Amygdala (tissue), 56 donors: ENCODE measurements at places on chromosomes 13 and 19.

DNA sequence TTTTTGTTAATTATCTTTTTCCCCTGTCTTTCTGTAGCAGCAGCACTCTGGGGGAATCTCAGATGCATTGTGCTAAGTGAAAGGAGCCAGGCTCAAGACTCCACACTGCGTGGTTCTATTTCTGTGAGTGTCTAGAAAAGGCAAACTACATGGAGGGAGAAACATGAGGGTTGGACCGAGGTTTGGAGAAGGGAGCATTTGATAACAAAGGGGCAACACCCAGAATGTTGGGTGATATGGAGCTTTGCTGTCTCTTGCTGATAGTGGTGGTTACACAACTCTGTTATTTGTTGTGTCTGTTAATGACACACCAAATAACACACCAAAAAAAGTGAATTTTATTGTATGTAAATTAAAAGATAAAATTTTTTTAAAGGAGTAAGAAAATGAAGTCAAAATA lies 107.8 kb downstream of the COL4A2 start:
- no peak for DNase-seq

DNA sequence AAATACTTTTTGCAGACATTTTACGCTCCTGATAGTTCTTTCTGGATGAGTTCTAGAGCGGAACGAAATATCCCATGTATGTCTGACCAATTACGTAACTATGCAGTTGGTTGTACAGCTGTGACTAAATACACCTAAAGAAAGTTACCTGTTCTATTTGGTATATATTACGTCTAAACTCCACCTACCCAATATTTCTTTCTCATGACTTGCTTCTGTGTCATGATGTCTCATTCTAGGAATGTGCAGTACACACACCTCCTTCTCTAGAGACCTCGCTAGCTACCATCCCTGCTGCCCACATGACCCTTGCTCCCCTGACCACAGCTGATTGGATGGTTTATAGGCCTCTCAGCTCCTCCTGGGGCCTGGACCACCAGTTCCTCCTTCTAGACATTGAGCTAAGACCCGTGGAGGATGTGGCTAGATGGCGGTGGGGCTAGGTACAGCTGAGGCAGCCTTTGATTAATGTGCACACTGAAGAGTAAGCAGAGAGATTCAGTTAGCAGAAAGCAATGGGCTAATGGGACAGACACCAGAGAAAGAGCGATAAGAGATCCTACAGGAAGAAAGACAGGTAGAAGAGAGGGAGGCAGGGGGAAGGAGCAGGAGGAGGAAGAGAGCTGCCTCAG lies 422.1 kb downstream of the COG6 start:
- no peak for DNase-seq

DNA sequence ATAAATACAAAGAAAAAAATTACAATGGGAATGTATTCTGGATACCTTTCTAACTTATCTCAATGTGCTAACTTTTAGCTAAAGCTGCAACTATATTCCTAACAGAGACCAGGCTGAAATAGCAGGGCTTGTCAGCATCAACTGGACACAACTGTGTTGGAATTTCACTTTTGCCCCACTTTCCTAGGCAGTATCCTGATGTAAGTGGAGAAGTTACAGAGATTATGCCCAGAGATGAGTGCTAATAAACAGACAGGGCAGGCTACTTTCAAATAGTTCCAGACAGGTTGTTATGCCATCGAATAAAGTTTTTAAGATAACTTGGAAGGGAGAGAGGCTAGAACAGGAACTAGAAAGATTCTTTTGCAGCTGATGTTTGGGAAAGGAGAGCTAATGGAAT lies 201.9 kb downstream of the KCTD12 start:
- DNase-seq = no peak

GRCh38 chr19:40718774-40719391 lies 2.0 kb downstream of the ITPKC start:
- peak; percentile 29 for DNase-seq

DNA sequence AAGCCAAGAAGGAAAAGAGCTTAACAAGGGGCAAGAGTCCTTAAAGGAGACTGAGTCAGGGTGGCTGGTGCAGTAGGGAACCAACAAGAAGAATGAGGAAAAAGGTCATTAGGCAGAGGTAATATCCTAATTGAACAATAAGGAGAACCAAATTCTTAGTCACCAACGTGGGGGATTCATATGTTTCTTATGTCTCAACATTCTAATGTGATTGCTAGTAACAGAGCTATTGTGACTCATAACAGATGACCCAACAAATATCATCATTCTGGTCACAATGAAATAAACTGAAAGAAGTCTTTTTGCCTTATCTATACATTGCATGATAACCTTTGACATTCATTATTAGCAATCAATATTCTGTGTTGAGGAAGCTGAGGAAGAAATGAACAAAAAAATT lies 101.6 kb downstream of the RAP2A start:
- DNase-seq = no peak

- no peak for DNase-seq
Measured at GRCh38 chr19:55598034-55598433, 1.3 kb downstream of the FIZ1 start.

- DNase-seq = no peak
Measured at GRCh38 chr13:63124863-63125262, 1709.2 kb upstream of the PCDH20 start.

DNA sequence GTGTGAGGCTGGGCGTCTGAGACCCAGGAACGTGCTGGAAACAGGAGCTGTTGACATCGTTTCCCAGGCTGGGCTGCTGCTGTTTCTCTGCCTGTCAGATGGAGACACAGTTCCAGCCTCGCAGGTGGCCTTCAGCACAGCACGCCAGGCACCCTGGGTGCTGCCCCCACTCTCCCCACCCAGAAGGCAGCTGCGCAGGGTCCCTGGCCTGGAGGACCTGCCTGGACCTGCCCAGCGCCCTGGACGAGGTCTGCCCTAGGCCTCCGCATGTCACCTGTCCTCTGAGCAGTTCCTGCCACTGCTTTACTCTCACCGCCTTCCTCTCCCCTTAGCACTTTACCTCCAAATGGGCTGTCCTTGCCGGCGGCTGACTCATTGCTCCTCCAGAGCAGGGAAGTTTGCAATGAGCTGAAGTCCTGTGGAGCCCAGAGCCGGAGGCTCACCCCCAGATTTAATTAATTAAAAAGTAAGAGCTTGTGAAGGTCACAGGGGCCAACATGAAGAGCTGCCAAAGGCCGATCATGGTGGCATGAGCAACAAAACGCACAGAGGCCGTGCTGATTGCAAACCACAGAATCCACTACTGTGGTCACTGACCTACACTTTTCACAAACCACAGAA lies 32.2 kb downstream of the C13orf46 start:
- DNase-seq = no peak

GRCh38 chr19:3570606-3571011 lies 2.1 kb upstream of the HMG20B start:
- DNase-seq = no peak

DNA sequence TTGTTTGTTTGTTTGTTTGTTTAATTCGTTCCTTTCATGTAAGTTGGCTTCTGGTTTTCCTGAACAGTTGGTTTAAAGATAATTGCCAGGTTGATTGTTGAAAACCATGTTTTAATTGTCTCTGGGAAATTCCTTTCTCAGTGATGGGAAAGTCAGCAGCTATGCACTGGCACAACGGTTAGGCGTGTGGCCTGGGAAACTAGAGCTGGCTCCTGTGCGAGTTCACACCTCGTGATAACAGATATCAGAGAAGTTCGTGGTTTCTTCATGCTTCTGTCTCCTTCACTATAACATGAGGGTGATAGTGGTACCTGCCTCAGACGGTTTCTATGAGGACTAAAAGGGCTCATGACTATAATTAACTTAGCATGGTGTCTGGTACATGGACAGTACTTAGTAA lies 153.5 kb downstream of the STK24 start:
- no peak for DNase-seq

DNA sequence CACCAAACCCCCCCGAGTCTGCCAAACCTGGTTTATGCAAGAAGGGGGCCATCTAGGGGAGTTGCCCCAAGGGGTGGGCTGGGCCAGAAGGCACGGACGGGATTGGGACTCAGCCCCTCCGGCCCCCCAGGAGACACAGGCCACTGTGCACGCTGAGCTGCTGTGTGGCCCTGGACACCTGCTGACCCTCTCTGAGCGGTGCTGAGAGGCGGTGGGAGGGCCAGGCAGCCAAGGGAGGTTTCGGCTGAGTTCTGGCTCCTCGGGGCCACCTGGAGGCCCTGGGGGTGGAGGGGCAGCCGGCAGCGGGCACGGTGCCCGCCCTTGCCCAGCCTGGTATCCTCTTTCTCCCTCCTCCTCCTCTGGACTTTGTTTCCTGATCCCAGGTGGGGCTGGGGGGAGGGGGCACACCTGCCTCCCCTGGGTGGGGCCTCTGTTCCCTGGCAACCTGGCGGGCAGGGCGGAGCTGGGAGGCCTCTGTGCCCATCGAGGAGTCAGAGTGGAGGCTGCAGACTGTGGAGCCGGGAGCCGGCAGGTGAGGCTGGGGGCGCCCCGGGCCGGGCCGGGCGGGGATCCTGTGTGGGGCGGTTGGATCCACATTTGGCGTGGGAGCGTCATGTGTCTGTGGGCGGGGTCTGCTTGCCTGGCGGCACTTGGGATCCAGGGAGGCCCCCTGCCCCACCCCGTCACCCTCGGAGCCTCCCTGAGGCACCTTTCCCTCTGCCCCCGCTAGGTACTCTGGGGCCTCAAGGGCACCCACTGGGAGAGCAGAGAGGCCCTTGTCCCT lies at the start of gene MISP:
Gene MISP, plus strand, starts transcription at position 473 of the 784 bp plus-strand sequence. CDS start 5,835 bp downstream, outside the sequence.
- no peak for DNase-seq

DNA sequence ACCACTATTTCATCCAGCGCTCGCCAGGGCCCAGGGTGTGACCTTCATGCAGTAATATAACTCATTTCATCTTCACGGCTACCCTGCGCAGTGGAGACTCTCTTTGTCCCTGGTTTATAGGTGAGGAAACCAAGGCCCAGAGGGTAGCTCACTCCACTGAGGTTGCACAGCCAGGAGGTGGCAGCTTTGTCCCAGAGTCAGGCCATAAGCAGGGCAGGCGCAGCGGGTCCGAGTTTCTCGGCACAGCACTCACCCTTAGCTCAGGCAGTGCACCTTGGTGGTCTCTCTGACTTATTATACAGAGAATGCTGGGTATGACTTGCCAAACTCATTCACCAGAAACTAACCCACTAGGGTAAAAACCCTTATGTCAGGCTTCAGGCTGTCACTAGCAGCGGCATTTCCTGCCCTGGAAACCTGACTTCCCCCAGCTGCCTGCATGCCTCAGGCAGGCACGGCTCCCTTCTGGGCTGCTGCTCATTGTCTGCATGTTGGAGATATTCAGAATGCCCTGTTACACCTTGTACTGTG lies 24.5 kb downstream of the PPP5C start:
- no peak for DNase-seq

DNA sequence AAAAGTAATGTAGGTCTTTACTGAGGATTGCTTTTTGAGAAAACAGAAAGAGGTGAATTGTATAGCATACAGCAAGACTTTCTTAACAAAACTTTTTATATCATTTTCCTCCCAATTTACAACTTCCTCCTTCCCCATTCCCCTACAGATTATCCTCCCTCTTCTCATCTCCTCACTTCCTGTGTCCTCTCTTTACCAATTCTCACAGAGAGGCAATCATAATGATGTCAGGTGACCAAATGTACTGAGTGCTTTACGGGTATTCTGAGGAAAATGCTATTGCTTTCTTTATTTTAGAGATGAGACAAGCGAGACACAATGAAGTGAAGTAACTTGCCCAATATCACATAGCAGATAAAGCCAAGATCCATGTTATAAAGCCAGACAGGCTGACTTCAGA lies 1.7 kb upstream of the MTMR6 start:
- DNase-seq = no peak

DNA sequence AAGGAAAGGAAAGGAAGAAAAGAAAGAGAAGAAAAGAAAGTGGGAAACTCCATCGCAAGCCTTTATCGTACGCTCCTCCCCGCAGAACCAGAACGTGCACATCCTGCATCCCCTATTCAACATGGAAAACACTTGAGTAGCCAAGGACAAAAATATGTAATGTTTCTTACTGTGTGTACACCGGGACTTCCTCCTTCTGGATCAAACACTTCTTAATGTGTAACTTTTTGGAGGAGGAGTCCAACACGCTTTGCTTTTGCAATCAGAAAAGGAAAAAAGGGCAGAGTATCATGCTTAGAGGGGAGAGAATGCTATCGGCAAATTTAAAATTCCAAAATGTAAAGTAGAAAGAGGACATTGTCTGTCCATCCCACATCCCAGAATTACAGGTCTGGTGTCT lies 7.8 kb upstream of the SHFL start:
- DNase-seq = no peak

DNA sequence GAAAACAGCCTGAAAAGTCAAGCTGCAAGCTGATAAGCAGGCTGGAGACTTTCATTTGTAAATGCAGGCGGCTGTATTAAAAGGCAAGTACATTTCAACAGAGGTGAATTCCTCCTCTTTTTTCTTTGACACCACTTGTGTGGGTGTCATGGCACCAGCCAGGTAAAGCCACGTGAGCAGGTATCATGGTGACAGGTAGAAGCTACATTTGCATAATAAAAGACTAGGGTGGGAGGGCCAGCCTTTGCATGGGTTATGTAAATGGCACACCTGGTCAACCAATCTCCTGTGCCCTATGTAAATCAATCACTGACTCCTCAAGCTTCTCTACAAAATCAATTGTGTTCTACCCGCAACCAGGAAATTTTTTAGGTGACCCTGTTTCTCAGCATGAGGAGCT lies 68.2 kb downstream of the ZNF100 start:
- no peak for DNase-seq

DNA sequence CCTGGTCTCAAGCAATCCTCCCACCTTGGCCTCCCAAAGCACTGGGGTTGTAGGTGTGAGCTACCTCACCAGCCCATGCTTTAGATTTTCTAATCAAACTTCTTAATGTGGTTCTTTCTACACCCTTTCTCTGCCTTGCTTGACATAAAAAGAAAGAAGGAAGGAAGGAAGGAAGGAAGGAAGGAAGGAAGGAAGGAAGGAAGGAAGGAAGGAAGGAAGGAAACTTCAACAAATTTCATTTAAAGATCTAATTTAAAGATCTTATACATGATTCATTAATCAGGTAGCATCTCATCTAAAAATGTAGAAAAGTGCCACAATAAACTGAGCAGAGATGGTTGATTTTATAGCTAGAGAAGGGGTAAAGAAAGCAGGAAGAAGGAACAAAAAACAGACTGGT lies 215.0 kb downstream of the DIAPH3 start:
- no peak for DNase-seq

DNA sequence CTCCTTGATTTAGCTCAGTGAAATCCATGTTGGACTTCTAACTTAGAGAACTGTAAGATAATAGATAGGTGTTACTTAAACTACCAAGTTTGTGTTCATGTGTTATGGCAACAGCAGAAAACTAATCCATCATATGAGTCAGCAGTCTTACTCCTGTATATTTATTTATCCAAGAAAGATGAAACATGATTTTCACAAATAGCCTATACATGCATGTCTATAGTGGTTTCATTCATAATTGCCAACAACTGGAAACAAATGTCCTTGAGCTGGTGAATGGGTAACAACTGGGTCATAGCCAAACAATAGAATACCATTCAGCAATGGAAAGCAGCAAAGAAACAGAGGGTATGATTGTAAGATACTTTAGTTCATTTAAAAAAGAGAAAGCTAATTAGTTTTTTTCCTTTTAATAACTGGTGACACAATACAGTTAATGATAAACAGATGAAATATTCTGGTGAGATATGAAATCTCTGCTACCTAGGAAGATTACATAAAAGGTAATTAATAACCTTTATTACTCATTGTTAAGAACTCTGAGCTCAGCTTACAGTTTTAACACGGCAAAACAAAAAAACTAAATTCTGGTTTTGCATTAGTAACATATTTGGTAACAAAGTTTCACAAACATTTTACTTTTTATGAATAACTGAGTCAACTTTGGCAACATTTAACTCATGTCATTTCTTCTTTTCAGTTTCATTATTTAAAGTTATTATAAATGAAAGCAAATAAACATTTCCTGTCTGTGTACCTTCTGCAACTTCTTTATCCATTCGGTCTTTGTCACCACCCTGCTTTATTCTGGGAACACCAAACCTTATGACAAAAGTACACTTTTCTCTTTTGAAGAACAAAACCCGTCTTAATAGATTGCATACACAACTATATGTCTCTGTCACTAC lies 181.3 kb downstream of the LIG4 start:
- DNase-seq = no peak
